Activated CD4-positive, CD25-positive, alpha-beta regulatory T cell treated with anti-CD3 and anti-CD28 coated beads, Interleukin-2, amount 50 U/mL, for 24 hours (primary cell): ENCODE measurements at places on chromosomes 11 and 22.
A peak's percentile ranks its signal among the peaks of the same experiment; 100 is the strongest.

GRCh38 chr11:22920939-22921565 is 60.8 kb upstream of the CCDC179 start:
- ATAC-seq = peak; percentile 36

- ATAC-seq = no peak
These were observed 65.7 kb downstream of the ABTB2 start for GRCh38 chr11:34292111-34292510.

DNA sequence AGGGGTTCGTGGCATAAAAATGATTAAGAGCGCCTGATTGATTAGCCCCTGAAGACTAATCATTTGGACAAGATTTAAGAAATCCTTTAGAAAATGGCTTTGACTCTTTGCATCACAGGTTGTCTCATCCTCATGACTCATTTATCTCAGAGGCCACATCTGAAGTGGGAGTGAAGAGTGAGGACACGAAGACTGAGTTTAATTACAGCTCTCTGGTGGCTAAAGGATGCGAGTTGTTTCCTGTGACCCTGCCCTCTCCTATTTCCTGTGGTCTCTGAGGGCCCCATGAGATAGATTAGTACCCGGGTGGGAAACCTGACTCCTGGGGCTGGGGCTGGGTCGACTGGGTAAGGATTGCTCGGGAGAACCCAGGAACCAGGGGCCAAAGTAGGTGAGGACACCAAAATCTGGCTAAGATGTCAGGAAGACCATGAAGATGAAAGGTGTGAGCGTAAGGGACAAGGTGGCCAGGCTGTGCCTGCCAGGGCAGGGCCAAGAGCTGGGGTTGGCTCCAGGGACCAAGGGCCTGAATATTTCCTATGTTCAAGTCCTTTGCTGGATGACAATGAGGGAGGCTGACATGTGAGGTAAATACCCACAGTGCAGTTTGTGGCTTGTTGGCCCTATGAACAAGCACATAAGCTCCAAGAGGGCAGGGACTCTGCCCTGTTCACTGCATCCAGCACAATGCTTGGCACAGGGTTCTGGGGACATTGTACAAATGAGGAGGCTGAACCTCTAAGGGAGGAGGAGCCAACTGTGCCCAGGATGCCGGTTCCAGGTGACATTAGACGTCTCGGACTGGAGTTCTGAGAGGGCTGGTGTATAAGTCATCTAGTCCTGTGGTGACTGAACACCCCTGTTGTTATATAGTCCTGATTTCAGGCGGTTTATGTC is 3.6 kb downstream of the OTOG start:
- no peak for ATAC-seq

GRCh38 chr11:133526790-133527189 is 5.5 kb downstream of the OPCML start:
- ATAC-seq = no peak

DNA sequence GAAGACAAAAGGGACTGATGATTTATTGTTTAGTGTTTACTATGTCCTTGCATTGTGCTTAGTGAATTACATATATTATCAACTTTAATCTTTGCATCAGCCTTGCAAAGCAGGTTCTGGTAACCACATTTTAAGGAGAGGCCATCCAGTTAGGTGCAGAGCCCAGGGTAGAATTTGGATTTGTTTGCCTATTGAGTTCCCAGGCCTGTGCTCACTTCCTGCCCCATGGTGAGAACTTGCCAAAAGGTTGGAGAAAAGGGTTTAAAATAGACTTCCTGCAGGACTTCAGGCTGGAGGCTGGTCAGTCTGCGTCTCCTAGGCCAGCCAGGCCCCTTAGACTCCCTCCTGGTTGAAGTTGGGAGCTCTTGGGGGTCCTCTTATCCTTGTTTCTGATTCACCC is 72.1 kb downstream of the ATXN10 start:
- ATAC-seq = no peak

DNA sequence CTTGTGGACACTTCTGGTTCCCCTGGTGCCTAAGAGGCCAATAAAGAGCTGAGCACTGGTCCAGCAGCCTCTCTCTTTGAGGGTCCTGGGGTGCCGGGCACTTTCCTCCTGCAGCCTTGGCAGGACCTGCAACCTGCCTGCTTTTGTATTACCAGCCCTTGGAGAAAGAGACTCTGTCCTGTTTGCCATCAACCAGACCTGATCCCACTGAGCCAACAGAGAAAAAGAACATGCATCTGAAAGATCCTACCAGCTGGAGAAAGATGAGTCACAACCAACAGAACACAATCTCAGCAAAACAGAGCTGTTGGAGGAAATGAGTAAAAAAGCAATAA is 321.0 kb downstream of the DDX10 start:
- ATAC-seq = no peak

- ATAC-seq = no peak
These were observed 21.2 kb downstream of the RSF1 start for GRCh38 chr11:77799338-77799737.

GRCh38 chr11:37474889-37475288 is 876.9 kb upstream of the RAG2 start:
- no peak for ATAC-seq

DNA sequence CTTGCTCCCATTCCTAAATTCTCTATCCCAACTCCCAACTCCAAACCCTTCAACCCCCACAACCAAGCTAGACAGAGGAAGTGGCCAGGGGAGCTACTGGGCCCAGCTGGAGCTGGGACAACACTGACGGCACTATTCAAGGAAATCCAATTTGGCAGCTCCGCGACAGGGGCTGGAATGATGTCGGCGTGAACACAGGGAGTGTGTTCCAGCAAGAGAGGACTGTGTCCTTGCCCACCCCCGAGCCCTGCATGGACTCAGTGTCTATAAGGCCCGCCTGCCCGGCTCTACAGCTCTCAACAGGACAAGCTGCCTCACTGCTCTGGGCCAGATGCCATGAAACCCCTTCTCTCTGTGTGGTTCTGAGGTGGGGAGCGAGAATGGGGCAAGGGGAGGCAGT is 11.3 kb downstream of the PCSK7 start:
- ATAC-seq = no peak

- peak; percentile 96 for ATAC-seq
These were observed 13.3 kb upstream of the PPP6R3 start for GRCh38 chr11:68447015-68447801.

GRCh38 chr11:8301622-8302021 is 37.9 kb upstream of the LMO1 start:
- no peak for ATAC-seq

- ATAC-seq = no peak
These were observed 147.0 kb upstream of the API5 start for GRCh38 chr11:43164831-43165230.

DNA sequence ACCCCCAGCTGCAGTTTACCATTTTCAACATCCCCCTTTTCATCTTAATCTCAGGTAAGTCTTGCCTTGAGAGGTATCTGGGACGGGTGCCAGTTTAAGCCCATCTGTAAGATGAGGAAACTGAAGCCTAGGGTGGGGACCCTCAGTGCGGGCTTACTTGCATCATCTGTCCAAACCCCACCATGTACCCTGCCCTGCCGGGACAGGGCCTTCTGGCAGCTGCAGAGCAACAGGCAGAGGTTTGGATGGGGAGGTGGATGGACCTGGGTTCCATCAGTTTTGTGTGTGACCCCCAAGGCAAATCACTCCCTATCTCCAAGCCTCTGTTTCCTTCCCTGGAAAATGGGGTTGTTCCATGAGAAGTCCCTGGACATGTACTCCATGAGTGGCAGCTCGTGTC is 67.5 kb downstream of the MN1 start:
- no peak for ATAC-seq

GRCh38 chr22:42742940-42743339 is 22.3 kb upstream of the A4GALT start:
- ATAC-seq = no peak

- peak; percentile 61 for ATAC-seq
These were observed 30.0 kb upstream of the RAB39A start for GRCh38 chr11:107898270-107898669.

DNA sequence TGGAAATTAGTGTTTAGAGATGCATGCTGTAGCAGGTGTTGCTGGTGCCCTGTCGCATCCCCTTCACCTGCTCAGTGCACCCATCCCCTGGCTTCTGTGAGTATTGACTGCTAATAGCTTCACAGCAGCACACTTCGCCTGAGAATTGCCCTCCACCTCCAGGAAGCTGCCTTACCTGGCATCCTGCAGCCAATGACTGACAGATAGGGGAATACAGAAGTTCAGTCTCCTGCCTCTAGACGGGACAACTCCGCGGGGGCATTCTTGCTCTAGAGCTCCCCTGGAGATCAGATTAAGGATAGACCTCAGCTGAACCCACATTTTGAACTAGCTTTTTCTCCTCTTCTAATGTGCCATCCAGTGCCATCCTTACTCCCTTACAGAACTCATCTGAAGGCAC is 9.3 kb upstream of the CD3E start:
- ATAC-seq = no peak

- ATAC-seq = peak; percentile 59
These were observed 33.8 kb downstream of the CAPN1 start for GRCh38 chr11:65215441-65216076.

DNA sequence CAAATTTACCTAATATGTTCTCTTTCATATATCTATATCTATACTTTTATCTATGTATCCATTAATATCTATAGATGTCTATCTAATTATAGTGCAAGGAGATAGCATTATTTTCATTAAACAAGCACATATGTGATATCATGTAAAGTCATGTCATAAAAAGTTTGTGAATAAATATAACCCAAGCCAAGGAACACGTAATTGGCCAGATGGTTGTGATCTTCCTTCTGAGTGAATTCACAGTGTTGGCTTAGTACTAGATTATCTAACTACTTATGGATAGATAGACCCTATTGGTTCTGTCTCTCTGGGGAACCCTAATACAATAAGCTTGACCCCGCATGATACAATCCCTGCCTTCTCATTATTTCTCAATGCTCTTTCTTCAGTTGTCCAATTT is 484.4 kb downstream of the LRRC4C start:
- ATAC-seq = no peak

GRCh38 chr22:37218399-37218770 is 6.1 kb upstream of the SSTR3 start:
- no peak for ATAC-seq

- no peak for ATAC-seq
These were observed 124.7 kb upstream of the NAV2 start for GRCh38 chr11:19587979-19588378.

DNA sequence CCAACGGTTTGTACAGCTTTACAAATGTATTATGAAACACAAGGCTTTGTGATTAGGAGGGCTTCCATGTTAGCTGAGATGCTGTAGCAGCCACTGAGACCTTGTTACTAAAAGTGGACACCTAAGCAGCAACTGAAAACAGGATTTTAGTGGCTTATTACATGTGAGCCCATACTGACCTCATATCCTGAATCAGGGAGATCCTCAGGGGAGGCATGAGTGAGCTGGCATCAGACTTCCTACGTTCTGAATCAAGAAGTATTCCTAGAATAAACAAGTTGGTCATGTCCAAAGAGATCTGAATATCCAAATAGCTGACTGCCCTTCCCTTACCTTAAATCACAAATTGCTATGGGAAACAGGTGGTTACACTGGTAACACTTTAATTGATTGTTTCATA is 59.1 kb upstream of the SCUBE2 start:
- ATAC-seq = no peak

DNA sequence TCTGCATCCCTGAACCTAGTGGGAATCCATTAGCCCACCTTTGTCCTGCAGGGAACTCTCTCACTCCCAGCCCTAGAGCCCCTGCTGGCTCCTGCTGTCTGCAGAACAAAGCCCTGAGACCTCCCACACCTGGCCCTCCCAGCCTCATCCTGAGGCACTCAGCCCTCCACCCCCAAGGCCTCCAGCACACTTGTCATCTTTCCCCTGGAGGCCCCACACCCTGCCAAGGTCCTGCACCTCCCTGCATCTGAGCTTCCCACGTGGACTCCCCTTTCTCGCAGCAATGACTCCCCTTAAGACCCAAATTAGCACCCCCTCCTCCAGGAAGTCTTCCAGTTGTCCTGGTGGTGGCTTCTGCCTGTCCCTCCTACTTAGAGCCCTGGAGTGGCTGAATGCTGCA is 42.3 kb upstream of the LINC01488 start:
- no peak for ATAC-seq

GRCh38 chr11:122604621-122605020 is 50.9 kb upstream of the UBASH3B start:
- ATAC-seq = no peak

DNA sequence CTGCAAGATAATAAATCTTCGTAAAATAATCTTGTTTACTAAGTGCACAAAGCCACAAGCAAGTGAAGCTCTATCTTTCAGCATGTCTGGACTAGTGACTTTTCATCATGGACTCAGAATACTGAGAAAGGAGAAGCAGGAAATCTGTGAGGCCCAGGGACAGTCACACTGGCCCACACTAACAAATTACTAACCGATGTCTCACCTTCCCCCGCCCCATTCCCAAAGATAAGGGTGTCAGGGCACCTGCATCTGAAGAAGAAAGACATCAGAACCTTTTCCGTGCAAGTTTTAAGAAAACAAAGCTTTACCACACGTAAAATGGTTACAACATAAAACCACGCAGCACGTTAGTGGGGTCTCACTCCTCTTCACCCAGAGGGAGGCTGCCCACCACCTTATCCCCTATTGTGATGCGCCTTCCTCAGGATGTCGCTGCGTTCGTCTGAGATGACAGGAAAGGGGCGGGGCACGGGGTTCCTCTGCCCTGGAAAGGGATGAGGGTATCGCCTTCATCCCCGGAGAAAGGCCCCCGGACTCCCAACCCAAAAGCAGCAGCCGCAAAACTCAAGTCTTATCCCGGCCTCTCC is 616 bp downstream of the BTBD10 start:
- peak; percentile 23 for ATAC-seq
